Activated CD4-positive, CD25-positive, alpha-beta regulatory T cell (primary cell): ENCODE measurements at places on chromosomes 1 and 21.

- no peak for DNase-seq
Observed at GRCh38 chr1:176461576-176461975, 1.4 kb upstream of the PAPPA2 start.

DNA sequence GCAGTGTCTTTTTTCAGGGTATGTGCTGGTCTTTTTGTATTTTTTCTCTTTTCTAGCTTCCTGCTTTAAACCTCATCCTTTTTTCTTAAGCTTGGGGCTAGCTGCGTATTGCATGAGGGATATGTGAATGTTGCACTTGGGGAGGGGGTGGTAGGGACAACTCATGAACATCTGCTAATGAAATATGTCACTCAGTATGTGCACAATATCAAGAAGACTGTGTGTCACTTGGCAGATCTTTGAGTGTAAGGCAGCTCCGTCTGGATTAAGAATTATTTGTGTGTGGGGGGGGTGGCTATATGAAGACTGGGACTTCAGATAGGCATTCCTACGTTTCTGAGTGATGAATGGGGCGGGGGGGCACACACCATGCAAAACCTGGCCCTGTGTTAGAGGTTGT, 170.4 kb upstream of the CACNA1E start:
- no peak for DNase-seq

- DNase-seq, result no peak
Observed at GRCh38 chr1:195294911-195295310, 1313.3 kb downstream of the KCNT2 start.

GRCh38 chr1:3289502-3289901, 165.0 kb upstream of the ARHGEF16 start:
- DNase-seq, result no peak

GRCh38 chr21:14589855-14590563, 43.9 kb upstream of the SAMSN1 start:
- no peak for DNase-seq

DNA sequence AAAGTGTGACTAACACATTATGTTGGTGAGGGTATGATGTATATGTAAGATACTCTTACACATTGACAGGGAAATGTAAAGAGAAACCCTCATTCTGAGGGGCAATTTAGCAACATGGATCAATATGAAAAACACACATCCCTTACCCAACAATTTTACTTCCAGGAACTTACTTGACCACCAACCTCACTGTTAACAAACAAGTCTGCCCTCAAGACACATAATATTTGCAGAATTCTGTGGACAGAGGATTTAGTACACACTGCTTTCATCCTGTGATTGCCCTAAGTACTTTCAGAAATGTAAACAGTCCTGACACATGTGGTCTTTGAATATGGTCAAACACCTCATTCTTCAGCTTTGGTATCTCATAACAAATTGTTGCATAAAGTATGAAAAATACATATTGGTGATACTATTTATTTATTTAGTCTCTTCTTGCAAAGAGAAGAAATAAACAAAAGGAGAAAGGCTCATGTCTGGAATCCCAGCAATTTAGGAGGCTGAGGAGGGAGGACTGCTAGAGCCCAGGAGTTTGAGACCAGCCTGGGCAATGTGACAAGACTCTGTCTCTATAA, 6.9 kb downstream of the USP48 start:
- no peak for DNase-seq

DNA sequence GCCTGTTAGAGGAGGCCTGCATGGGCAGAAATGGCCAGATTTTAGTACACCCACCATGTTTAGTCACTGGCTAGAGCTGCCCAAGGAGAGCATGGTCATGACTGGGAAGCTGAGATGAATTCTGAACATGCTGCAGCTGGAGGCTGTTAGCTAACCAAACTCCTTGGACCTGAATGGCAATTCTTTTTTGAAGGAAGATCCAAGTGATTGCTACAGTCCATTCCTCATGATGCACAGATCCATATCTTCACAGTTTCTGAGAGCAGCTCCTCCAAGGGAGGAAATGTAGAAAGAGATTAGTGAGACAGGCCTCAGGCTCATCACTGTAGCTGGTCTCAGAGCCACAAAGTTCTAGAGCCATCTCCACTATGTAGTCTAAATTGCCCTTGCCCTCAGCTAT, 11.1 kb downstream of the ZFYVE9 start:
- no peak for DNase-seq

GRCh38 chr1:88802404-88802803, 89.0 kb downstream of the GTF2B start:
- no peak for DNase-seq

- no peak for DNase-seq
Observed at GRCh38 chr1:97603776-97604175, 317.1 kb downstream of the DPYD start.

- DNase-seq, result no peak
Observed at GRCh38 chr1:3641046-3641760, 8.7 kb downstream of the WRAP73 start.

DNA sequence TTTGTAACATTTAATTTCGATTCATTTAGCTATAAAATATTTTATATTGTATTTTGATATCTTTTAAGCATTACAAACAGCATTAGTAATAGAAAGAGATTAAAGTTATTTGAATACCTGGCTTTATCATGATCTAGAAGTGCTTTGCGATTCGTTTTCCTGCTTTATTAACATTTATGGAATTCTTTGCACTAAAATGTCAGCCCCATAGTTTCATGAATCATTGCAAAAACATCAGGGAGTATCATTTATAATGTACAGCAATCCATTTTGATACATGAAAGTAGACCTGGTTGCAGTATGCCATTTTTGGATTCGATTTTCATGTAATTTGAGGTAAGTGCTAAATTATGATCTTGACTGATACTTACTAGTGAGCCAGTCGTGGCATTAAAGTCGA, 108.0 kb upstream of the DPYD start:
- DNase-seq, result no peak

DNA sequence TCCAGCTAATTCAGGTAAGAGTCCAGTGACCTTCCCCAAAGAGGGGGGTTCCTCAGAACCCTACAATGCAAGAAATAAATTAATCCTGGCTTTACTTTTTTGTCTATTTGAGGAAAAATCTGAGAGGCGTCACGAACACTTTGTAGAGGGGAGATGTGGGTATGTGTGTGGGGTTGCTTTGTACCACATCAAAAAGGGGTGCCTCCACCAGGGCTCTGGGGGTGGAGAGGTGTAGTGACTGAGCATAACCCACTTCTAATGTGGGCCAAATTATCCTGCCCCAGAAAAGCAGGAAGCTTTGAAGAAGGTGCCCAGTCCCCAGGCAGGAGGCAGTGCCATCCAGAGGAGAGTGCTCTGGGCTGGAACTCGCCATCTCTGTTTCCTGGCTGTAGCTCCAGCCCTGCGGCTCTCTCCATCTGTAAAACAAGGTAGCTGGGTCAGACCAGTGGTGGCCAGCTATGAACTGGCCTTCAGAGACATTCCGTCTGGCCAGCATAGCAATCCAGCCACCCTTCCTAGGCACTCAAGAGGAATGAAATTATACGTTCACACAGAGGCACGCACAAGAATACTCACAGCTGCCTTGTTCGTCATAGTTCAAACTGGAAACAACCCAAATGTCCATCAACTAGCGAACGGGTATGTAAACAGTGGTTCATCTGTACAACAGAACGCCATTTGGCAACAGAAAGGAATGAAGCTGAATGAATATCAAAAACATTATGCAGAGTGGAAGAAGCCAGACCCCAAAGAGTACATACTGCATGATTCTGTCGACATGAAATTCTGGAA, 45.4 kb upstream of the TNFRSF1B start:
- DNase-seq, result no peak

GRCh38 chr1:12774801-12775345, 1.3 kb downstream of the PRAMEF12 start:
- no peak for DNase-seq

DNA sequence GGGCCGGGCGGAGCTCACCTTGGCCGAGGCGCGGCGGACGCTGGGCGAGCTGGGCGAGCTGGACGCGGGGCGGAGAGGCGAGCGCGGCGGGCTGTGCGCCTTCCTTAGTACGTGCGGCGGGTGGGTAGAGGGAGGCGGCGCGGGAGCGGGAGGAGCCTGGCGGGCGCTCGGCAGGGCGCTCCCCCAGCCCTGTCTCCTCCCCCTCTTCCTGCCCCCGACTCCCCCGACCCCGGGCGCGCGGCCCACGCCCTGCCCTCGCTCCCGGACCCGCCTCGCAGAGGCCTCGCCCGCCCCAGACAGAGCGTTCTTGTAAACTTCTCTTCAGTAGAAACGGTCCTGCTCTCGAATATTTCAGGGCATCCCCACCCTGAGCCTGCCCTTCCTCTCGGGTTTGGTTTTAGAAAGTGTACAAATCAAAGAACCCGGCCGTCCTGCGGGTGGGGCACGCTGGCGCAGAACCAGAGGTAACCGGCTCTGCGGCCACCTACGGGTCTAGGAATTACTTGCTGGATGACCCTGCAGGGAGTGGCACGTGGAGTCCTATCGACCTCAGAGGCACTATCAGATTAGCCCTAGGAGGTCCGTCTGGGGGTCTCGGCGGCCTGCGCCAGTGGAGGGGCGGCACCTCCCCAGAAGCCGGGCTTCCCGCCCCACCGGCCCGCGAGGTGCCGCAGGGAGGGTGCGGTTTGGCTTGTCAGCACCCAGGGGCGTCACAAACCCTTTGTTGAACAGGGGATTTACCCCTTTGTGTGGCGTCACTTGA, at the start of gene S100A10:
Gene S100A10 (minus strand): TSS at position 126 of the 763 bp plus-strand sequence. CDS start 7,629 bp downstream, outside the sequence.
- peak; percentile 75 for DNase-seq

DNA sequence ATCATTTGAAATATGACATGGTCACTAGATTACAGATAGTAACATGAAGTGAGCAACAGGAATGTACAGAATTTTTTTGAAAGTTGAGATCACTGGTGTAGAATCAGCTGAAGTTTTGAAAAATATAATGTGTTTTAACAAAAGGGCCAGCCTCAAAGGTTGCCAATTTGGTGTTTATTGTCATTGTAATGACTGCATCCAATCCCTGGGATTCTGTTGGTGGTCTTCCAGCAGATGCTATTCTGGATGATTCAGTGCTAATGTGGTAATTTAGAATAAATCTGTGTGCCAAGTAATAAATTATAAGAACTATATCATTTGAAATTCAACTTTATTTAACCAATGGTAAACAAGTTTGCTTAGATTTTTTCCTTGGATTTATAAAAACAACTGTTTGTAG, 436.4 kb upstream of the PKN2 start:
- no peak for DNase-seq

DNA sequence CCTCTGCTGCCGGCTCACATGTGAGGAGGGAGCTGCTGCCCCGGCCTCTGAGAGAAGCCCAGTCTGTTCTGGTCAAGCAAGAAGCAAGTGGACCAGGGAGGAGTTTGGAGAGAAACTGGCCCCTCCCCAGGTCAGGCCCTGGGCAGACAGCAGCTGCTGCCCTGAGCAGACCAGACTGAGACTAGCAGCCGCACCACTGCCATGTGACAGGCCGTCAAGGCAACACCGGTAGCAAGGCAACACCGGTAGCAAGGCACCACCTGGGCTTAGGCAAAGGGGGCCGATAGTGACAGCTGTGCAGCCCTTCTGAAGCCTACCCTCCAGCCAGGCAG, 50.3 kb downstream of the ARHGEF16 start:
- no peak for DNase-seq

DNA sequence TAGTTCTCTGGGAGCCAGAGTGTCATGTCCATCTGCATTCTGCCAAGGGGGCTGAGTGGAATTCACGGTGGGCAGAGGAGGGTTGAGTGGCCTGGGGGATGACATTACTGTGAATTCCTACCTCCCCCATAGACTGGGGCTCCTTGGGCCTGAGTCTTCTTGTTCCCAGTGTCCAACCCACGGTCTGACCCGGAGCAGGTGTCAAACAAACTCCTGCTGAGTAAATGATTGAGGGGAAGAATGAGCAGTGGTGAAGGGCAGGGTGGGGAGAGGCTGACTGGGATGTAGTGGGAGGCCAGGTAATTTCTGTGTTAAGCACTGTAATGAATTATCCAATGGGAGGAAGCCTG, 597.6 kb downstream of the MATN1 start:
- DNase-seq, result no peak

DNA sequence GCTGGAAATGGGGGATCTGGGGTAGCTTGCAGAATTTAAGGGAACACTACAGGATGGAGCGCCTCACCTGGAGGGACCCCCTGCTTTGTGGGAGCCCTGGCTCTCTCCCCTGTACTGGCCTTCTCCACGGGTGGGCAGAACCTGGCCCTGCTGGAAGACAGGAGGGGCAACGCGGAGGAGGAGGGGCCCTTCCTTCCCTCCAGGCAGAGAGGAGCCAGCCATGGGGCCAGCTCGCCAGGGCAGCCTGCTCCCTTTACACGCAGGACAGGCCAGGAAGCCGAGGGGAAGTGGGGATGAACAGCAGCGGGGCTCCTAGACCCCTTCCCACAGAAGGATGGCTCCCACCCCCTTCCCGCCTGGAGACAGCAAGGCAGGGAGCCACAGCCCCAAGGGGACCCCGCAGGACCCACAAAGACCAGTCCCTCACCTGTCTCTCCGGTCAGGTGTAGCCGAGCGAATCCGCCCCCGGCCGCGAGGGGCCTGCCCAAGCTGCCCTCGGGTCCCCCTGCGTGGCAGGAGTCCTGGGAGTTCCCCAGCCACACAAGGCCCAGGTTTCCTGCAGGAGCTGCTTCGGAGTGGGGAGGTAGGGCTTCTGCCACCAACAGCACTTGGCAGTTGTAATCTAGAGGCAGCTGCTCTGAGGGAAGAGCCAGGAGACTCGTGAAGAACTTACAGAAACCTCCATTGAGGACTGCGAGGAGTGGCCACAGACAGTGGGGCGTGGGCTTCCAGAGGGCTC, 1.6 kb upstream of the SLC19A1 start:
- no peak for DNase-seq

- DNase-seq, result no peak
Observed at GRCh38 chr1:228316589-228317387, 89.8 kb downstream of the TRIM11 start.

DNA sequence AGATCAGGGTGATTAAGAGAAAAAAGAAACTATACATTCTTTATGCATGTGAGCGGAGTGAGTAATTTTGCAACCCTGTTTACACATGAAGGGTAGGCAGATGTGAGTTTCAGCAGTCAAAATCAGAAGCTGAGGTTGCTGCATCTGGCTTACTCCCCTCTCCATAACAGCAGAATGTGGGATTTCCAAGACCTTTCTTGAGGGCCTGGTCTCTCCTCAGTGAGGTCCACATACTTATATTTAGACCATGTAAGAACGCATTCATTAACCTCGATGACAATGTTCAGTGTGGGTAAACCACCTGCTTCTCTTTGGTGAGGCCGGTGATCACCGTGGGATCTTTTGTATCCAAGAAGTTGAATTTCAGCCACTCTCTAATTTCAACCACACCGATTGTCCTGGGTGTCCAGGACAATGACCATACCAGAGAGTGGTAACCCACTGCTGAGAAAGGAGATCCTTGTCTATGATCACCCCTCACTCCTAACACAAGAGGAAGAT, 18.7 kb upstream of the RAP1A start:
- no peak for DNase-seq
